ENCODE measurements at places on chromosomes 1 and 21. TPM values are rescaled to one million over a fixed set of nuclear protein-coding genes. Genes with fewer than 3 reads are reported as not detected.

PLA2G2D gene
- total RNA-seq, result not detected

DNA sequence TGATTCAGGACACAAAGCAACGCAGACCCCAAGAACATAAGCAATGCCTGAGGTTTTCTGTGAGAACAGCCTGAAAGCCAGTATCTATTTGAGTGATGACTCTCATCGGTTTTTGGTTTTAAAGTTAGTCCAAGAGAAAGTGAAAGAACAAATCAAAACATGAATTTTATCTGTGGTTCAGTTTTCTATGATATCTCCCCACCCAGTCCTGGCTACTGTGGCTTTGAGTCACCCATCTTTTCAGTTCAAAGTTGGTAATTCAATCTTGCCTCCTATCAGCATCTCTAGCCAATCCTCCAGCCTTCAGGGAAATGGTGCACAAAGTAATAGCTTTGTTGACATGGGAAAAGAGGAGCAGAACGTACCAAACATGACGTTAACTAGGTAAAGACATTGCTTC, 40.5 kb upstream of the KRTAP19-8 start:
- no peak for DNase-seq

SEMA4A gene
- total RNA-seq, result 0.20 TPM

- no peak for DNase-seq
Observed at GRCh38 chr1:48715921-48716320, 60.8 kb downstream of the BEND5 start.

LCE2A gene
- not detected for total RNA-seq

GRCh38 chr1:200240656-200241055, 169.2 kb downstream of the ZNF281 start:
- DNase-seq, result peak; percentile 61

DNA sequence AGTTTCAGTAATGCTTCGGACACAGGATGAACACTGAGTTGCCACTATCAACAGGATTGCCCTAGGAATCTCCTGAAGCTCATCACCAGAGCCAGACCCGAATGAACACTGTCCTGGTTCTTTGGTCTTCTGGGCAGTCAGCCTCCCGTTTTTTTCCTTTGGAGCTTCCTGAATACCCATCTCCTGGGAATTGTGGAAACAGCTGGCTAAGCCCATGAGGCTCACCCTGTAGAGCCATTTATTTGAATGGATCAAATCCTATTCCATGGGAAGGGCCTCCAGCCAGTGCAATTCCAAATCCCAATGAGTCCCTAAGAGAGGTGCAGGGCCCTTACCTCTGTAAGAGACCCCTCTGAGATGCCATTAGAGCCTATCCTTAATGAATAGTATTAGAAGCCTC, 5.9 kb downstream of the RCSD1 start:
- no peak for DNase-seq

DNA sequence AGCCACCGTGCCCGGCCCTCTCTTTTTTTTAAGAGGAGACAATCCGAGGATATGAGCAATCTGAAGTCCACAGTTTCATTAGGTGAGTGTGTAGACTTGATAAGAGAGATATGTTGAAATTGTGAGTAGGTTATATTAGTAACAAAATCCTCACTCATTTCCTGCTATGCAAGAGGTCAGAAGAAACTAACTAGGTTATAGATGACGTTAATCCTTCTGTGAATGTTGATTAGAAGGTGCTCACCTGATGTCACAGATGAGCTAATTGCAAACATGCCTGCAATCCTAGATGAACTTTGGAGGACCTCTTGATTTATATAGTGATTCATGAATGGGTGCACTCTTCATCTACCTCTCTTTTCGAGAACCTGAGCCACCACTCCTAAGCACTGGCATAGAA, 29.3 kb downstream of the NTMT2 start:
- no peak for DNase-seq

DNA sequence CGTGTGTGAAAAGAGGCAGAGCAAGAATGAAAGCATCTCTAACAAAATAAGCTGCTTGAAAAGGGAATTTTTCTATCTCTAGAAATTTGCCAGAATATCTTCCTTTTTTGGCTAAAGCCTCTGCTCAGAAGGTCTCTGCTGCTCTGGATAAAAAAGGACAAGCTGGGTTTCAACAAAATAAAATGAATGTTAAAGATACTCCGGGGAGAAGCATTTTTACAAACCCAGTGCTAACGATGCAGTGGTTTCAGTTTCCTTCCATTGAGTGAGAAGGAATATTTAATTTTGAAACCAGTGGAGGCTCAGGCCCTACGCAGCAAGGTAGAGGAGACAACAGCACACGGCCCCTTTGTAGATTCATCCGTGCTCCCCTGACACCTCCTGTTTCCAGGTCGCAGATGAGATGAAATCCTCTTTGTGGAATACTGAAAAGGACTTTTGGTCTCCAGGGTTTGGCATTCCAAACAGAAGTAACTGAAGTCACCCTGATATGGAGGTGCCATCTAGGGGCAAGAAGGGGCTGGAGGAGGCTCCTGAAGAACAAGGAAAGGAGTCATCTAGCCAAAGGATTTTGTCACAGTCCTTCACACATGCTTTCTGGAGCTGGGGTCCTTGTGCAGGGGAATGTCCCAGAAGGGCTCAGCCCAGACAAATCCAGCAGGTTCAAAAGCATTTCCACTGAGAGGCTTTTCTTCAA, 65.7 kb upstream of the SYT6 start:
- DNase-seq, result no peak

GRCh38 chr1:229578168-229579058, 19.9 kb upstream of the ABCB10 start:
- DNase-seq, result no peak

DNA sequence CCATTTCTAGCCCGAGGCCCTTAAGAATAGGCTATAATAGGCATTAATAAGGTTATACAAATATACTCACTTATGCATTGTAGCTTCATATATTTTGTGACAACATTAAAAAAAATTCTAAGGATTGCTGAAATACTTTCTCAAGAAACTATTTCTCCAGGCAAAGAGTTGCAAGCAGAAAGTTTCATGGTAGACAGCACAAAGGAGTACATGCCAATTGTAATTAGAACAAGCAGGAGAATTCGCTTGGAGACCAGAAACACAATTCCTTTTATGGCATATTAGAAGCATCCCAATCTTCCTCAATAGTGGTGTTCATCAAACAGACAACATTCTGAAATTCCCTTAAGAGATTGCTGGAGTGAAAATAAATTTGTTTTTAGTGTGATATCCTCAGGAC, 122.8 kb downstream of the CRB1 start:
- DNase-seq, result no peak

GRCh38 chr21:46366091-46366490, 42.1 kb downstream of the PCNT start:
- DNase-seq, result no peak

DNA sequence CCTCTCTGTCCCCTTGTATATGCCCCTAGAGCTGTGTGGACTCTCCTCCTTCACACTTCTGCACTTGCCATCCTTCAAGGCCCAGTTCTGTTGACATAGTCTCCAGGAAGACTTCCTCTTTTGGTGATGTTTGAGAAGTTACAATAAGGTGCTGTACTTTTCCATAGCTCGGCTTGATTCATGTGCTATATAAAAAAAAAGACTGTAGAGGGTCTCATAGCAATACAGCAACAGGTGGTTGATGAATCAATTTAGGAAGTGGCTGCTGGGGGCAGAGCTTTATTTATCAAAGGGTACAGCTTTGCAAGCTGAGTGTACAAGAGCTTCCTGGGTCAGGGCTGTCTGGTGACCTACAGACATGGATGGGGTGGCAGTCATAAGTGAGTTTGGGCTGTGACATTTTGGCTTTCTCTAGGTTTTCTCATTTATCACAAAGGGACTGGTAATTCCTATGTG, 102.7 kb downstream of the RUNX1 start:
- DNase-seq, result no peak

PLA2G2A gene
- total RNA-seq, result not detected

- DNase-seq, result no peak
Observed at GRCh38 chr1:1181938-1182410, 8.3 kb downstream of the TTLL10 start.

DNA sequence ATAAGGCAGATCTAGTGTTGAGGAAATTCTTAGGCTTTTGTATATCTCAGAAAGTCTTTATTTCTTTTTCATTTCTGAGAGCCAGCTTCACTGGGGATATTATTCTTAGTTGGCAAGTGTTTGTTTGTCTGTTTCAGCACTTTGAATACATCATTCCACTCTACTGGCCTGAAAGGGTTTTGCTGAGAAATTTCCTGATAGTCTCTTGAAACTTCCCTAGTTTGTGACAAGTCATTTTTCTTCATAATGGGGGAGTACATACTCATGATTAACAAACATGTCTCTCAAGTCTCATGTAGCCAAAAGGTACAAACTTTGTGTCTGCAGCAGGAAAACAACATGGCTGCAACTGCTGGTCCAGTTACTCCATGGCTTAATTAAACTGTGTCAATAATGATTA, 6.3 kb upstream of the KRTAP26-1 start:
- DNase-seq, result no peak

MYBPH gene
- total RNA-seq, result not detected

- no peak for DNase-seq
Observed at GRCh38 chr1:174036204-174036603, 14.0 kb upstream of the RC3H1 start.

RBP7 gene
- not detected for total RNA-seq

GRCh38 chr1:31577515-31578192, 1.3 kb downstream of the TINAGL1 start:
- peak; percentile 48 for DNase-seq

- no peak for DNase-seq
Observed at GRCh38 chr1:228465571-228466146, 21.5 kb upstream of the RNF187 start.

- DNase-seq, result peak; percentile 93
Observed at GRCh38 chr1:85344256-85344694, 67.8 kb upstream of the BCL10 start.

CRYBG2 gene
- not detected for total RNA-seq

GRCh38 chr1:228154670-228155571, 5.2 kb downstream of the GJC2 start:
- no peak for DNase-seq

- DNase-seq, result peak; percentile 20
Observed at GRCh38 chr1:228378873-228379460, 27.7 kb downstream of the TRIM11 start.

GRCh38 chr1:53127546-53127945, 14.9 kb downstream of the SLC1A7 start:
- no peak for DNase-seq

DNA sequence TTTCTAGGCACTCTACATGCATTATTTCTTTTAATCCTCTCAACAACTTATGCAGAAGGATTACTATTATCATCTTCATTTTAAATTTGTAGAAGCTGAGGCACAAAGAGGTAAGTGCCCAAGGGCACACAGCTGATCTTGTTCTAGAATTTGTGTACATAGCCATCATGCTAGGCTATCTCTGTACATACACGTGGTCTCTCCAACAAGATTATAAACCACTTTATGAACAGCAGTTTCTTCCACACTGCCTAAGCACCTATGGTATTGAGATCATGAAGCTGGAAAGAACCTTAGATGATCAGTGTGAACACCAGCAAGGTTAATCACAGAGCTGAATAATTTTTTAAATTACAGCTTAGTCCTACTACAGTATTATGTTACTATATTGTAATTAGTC, 28.9 kb downstream of the UCHL5 start:
- no peak for DNase-seq

DNA sequence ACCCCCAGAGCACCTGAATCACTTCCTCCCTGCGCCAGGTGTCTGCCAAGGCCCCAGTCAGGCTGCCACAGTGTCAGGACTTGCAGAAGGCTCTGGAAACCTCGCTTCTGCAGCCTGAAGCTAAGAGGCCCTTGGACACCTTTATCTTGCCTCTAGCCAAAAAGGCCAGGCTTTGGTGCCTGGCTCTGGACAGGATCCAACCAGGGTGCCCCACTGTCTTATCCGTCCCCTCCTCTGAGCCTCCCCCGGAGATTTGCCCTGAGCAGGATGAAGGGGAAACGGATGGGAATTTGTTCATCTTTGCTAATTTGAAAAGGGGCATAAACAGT, 12.8 kb upstream of the CLSTN1 start:
- no peak for DNase-seq

PODN gene
- total RNA-seq, result 0.22 TPM

CDC20 gene
- total RNA-seq, result 27.5 TPM

GRCh38 chr1:19683351-19683750, 18.7 kb downstream of the HTR6 start:
- DNase-seq, result no peak

DNA sequence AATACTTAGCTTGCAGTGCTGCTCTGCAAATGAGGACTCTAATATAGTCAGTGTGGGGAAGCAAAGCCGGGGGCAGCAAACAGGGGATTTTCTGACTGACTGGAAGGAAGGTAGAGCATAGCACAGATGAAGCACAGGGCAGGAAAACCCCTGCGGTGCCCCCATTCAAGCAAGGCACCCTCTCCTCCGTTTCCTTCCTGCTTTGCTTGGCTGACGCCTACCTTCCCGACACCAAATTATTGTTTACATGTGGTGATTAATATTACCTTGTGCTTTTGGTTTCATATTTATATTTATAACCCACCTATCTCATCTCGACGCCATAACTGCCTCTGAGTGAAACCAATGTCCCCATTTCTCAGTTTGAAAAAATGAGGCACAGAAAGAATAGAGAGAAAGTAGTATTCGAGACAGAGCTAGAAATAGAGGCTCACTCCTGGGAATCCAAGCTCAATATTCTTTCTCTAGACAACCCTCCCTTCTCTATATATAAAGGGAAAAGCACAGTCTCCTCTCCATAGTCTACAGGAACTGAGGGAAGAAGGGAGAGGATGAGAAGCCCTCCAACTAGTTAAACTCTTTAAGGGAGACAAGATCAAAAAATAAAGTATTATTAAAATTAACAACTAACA, 41.3 kb downstream of the PIK3C2B start:
- peak; percentile 74 for DNase-seq

DNA sequence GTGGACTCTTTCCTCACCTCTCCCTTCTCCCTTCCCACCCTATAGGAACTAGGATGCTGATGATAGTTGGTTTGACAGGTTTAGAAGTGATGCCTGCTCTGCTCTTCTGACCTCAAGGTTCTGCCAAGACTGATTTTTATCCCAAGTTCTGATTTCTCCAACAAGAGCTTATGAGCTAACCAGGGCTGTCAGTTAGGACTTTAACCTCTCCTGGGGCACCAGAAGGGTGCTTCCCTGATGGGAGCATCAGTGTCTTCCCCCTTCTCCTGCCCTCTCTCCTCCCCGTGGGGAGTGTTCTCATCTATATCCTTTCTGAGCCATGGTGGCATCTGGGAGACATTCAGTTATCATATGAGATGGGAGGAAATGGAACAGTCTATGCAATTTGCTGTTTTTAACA, 44.0 kb downstream of the ATP2B4 start:
- no peak for DNase-seq

NR1I3 gene
- total RNA-seq, result not detected

- DNase-seq, result no peak
Observed at GRCh38 chr1:55034476-55035133, 4.7 kb upstream of the PCSK9 start.
